SW 1271 (cell line): ENCODE measurements at places on chromosomes 16 and 17.

- no peak for DNase-seq
These were observed 7.4 kb upstream of the EFCAB13 start for GRCh38 chr17:47316311-47316710.

- DNase-seq: no peak
These were observed 1.5 kb downstream of the GSDMB start for GRCh38 chr17:39916918-39917317.

GRCh38 chr16:24721830-24722238 lies 7.6 kb upstream of the TNRC6A start:
- DNase-seq: no peak

GRCh38 chr17:77382966-77383612 lies 242.3 kb downstream of the SEC14L1 start:
- DNase-seq: no peak

DNA sequence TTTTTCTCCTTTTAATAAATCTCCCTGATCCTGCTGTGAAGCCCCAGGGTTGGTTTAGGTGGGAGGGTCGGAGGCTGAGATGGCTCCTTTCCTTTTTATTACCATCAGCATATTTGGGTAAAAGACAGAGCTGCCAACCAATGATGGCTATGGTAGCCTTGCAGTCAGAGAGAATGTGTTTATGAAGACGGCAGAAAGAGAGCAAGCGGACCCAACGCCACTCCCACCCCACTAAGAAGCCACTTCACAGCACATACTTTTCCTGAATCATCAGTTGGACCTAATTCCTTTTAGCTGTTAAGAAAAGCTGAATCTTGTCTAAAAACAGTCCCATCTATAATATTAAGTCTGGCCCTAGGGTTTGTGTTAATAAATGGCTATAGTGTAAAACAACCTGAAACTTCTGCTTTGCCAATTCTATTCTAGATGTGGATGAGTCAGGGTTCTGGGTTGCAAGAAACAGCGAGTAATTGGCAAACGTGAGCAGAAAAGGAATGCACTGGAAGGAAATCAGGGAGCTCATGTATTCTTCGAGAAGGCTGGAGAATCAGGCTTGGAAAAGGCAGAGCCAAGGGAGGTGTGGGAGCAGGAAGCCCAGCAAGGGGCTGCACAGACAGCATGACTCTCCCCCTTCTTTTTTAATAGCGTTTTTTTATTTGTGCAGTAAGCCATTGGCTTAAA lies 34.0 kb upstream of the PRKCA start:
- DNase-seq: peak; percentile 29
